ENCODE measurements at places on chromosomes 1 and 21. TPM values are rescaled to one million over a fixed set of nuclear protein-coding genes. Genes with fewer than 3 reads are reported as not detected.

- DNase-seq: no peak
Observed at GRCh38 chr1:53644909-53645689, 93.9 kb downstream of the GLIS1 start.

DNA sequence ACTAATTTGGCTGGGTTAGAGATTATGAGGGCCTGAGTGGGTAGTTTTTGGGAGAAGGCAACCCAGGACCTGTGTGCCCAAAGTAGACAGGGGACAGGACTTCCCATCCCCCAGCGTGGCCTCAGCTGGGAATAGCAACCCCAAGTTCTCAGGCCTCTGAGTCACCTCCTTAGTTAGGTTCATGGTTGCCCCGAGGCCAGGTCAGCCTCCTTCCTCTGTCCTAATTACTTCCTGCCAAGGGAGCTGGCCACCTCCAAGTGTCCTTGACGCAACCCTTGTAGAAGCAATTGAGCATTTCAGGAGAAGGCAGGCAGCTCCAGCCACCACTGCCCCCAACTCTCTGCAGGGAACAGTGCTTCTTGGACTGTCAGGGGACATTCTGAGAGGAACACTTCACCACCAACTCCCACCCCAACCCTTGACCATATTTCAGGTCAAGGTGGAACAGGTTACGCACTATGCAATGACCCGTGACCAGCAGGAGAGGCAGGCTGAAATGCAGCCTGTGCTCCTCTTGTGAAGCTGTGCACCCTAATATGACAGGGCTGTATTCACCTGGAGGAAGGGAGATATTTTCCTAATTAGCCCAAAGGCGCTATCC lies 5.1 kb upstream of the NT5C1A start:
- no peak for DNase-seq

Gene ALX3
- not detected for total RNA-seq

- no peak for DNase-seq
Observed at GRCh38 chr21:34728479-34728878, 59.7 kb downstream of the CLIC6 start.

Gene ICOSLG
- total RNA-seq: 5.9 TPM

- no peak for DNase-seq
Observed at GRCh38 chr1:2188336-2188735, 6.2 kb downstream of the FAAP20 start.
